Pericardium fibroblast (primary cell): ENCODE measurements at places on chromosomes 5 and 9. TPM values are rescaled to one million over a fixed set of nuclear protein-coding genes. Genes with fewer than 3 reads are reported as not detected.

The LECT2 gene
- not detected in 2 replicates for total RNA-seq

The LRRTM2 gene
- not detected in 2 replicates for total RNA-seq

The SLC6A19 gene
- total RNA-seq = not detected in 2 replicates

The NR2F1-AS1 gene
- total RNA-seq = 24.2 and 28.7 TPM in 2 replicates

The ZNF883 gene
- total RNA-seq = 2.5 and 4.5 TPM in 2 replicates

The ZNF474 gene
- not detected in 2 replicates for total RNA-seq

The PIP5K1B gene
- not detected in 2 replicates for total RNA-seq
